Stimulated activated CD8-positive, alpha-beta memory T cell treated with anti-CD3 and anti-CD28 coated beads, Interleukin-12 subunit alpha, Interleukin-12 subunit beta, amount 100 ng/mL, for 4 hours (primary cell): ENCODE measurements at places on chromosomes 7 and 10.

GRCh38 chr7:30873656-30874055 lies 38.0 kb upstream of the AQP1 start:
- no peak for DNase-seq

GRCh38 chr7:41892356-41893100 lies 189.6 kb upstream of the INHBA start:
- no peak for DNase-seq

- no peak for DNase-seq
Observed at GRCh38 chr10:124739119-124739921, 4.9 kb downstream of the FAM53B start.

- no peak for DNase-seq
Observed at GRCh38 chr7:141198194-141198958, 124.5 kb downstream of the TMEM178B start.

DNA sequence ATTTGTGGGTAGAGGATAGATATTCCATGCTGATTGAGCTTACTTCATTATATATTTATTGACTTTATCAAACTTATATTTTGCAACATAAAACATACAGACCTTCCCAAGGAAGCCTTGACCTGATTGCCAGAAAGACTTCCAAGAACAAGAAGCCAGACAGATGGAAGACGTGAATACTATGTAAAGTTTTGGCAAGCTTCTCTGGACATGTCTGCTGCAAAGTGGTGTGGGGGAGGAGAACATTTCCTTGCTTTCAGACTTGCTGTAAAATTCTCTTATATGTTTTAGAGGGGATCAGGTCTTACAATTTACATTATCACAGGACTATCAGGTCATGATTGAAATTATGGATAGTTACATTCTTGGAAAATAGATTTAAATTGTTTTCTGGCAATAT lies 23.4 kb downstream of the GPR158 start:
- no peak for DNase-seq

DNA sequence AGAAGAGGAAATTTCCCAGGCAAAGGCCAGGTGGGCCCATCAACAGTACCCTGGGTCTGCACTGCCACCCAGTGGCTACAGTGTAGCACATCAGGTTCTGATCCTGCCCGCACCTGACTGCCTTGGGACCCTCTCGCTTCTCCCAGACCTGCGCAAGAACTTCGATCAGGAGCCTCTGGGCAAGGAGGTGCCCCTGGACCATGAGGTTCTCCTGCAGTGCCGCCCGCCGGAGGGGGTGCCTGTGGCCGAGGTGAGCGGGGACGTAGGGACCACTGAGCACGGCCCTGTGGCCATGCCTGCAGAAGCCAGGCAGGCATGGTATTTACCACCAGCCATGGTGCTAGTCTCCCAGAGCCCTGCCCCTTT lies 33.9 kb upstream of the SLC29A3 start:
- no peak for DNase-seq
